ENCODE measurements at places on chromosomes 5 and 9.

DNA sequence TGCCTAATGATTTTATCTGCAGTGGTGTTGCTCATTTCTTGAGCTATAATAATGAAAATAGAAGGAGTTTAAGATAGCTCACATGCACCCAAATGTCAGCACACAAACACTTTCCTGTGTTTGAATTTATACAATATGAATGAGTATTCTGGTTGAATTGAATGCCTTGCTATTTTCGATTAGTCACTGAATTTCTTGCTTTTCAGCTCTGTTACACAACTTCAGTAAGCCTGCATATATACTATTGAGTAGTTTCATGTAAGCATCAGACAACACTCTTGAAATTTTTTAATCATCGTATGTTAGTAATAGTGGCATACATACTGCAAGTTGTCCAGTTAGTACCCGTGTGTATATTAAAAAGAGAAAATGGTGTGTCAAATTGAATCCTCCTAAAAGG lies 281.5 kb upstream of the GRIA1 start:
- no peak for DNase-seq

DNA sequence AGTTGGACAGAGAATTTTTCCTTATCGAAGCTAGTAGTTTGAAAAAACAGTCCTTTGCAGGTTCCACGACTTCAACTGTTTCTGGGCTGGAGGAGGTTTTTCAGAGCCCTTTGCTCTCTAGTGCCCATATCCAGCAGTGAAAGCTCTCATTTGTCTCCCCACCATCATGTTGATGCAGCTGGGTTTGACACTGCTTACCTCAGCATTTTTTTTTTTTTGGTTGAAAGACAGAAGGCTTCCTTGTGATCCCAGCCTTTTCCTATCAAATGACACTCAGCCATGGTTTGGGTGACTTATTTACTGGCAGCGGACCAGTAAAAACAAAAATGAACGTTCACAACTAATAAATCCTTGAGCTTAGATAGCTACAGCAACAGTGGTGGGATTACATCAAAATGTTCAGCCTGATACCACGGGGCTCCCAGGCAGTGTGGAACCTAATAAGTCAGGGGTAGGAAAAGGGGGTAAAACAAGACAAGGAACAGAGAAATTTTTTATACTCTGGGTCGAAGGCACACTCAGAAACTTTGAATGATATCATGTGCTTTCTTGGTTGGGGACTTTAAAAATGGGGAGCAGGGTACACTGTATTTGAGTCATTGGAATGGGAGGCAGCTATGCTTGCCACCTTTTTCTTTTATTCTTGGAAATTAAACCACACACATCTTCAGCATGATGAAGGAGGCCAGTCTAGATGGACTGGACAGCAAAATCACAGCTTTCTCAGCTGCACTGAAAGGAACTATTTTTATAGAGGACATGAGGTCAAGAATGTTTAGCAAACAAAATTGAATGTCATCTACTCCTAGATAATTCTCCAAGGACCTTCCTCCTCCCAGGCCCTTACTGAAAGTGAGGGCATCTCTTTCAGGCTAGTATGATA lies 308.9 kb upstream of the MPDZ start:
- DNase-seq = no peak

DNA sequence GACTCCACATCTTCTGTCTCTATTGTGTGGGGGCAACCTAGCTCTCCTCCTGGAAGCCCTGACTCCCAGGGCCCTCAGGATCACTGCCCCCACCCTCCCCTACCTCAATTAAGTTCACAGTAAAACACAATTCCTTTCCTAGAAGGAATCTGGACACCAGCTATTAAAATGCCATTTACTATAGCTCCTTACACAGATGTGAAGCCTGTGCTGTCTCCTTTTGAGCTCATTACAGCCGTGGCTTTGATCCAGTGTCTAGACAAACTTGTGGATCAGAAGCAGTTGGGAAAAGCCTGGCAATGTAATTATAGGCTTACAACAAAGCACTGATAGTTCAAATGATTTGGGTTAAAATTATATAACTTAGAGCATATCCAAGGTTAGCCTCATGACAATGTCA lies 107.0 kb upstream of the SMIM23 start:
- DNase-seq = no peak

- DNase-seq = no peak
These were observed 942.4 kb downstream of the CDH12 start for GRCh38 chr5:21910731-21911130.

DNA sequence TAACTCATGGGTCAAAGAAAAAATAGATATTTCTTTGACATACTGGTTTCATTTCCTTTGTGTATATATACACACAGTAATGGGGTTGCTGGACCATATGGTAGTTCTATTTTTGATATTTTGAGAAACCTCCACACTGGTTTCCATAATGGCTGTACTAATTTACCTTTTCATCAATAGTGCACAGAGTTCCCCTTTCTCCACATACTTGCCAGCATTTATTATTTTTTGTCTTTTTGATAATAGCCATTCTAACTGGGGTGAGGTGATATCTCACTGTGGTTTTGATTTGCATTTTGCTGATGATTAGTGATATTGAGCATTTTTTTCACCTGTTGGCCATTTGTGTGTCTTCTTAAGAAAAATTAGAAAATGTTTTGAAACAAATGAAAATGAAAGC lies 78.4 kb upstream of the CKMT2 start:
- no peak for DNase-seq

- no peak for DNase-seq
These were observed at the start of gene SLC45A2 for GRCh38 chr5:33984671-33985124. SLC45A2 (minus strand) TSS chr5:33984693; CDS start chr5:33984583, 110 bp downstream.
